ENCODE measurements at places on chromosomes 4 and X.
A peak's percentile ranks its signal among the peaks of the same experiment; 100 is the strongest.

DNA sequence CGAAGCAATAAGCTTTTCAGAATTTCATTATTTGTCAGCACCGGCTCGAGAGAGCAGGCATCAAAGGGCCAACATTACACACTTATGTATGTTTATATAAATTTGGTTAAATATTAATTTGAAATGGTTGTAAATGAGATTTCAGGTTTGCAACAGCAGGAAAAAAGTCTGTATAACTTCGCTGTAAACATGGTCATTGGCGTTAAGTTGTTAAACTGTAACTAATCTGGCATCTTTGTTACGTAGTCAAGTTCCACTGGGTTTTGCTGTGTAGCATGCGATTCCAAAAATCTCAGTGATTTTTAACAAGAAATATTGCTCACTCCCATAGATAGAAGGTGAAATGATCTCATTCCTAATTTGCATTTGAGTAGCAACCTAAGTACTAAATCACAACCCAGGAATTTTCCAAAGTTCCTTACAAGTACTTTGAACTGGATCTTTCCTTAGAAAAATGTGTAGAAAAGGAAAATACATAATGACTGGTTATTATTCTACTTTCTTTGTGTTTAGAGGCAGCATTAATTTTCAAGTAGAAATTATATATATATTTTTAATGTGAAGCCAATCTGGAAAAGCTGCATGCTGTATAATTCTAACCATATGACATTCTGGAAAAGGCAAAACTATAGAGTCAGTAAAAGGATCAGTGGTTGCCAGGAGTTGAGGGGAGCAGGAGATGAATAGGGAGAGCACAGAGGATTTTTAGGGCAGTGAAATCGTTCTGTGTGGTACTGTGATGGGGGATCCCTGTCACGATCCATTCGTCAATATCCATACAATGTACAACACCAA, 222.1 kb downstream of the CBR4 start:
- H3K27me3 ChIP-seq: no peaks in the 10 kb centered on the region
- no peaks in the 10 kb centered on the region for H3K36me3 ChIP-seq
- no peak overlapping the region for H3K27ac ChIP-seq
- no peak for DNase-seq
- no peak overlapping the region for H3K4me3 ChIP-seq

DNA sequence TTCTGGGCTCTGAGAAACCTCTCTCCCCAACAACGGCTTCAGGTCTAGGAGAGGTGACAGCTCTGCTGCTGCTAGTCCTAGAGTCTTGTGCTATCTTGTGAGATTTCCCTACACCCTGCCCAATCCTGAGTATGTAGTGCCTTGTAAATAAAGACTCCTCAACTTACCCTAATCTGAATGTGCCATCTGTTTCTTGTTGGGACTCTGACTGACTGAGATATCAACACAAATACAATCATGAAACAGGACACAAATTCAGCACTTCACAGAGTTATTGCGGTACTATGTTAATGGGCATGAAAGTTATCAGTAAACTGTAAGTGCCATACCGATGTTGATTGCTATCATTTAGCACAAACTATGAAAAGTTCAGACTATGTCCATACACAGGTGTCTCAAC, 529.0 kb upstream of the FTHL17 start:
- H3K27me3 ChIP-seq: no peaks in the 10 kb centered on the region
- H3K4me1 ChIP-seq: no peaks in the 10 kb centered on the region
- no peaks in the 10 kb centered on the region for H3K36me3 ChIP-seq
- DNase-seq: no peak
- no peak overlapping the region for H3K4me3 ChIP-seq

DNA sequence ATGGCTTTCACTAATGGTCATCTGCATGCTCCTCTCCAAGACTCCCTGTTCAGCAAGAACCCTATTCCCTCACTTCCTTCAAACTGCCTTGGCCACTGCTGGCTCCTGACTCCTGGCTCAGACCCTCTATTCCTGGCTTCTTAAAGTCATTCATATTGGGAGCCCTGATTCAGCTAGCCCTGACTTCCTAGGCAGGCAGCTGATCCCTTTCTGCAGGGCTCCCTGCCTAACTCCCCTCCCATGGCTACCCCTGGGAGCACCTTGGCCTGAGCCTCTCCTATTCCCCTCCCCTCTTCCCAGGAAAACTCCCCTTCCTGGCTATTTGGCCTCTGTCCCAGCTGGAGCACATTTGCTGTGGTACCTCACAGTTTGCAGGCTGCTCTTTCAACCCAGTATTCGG, 154.9 kb upstream of the PJA1 start:
- DNase-seq: no peak
- no peaks in the 10 kb centered on the region for H3K36me3 ChIP-seq
- no peak overlapping the region for H3K27ac ChIP-seq
- H3K27me3 ChIP-seq: no peaks in the 10 kb centered on the region
- H3K4me1 ChIP-seq: no peaks in the 10 kb centered on the region

- DNase-seq: no peak
- H3K27ac ChIP-seq: no peak overlapping the region
- no peak overlapping the region for H3K4me3 ChIP-seq
- H3K4me1 ChIP-seq: no peaks in the 10 kb centered on the region
- no peaks in the 10 kb centered on the region for H3K27me3 ChIP-seq
- H3K36me3 ChIP-seq: no peaks in the 10 kb centered on the region
Observed at GRCh38 chrX:121103381-121103780, 56.0 kb downstream of the GLUD2 start.

- H3K27ac ChIP-seq: no peak overlapping the region
- DNase-seq: no peak
- H3K27me3 ChIP-seq: no peaks in the 10 kb centered on the region
- no peaks in the 10 kb centered on the region for H3K4me1 ChIP-seq
Observed at GRCh38 chr4:173652283-173652931, 122.4 kb upstream of the HAND2 start.

DNA sequence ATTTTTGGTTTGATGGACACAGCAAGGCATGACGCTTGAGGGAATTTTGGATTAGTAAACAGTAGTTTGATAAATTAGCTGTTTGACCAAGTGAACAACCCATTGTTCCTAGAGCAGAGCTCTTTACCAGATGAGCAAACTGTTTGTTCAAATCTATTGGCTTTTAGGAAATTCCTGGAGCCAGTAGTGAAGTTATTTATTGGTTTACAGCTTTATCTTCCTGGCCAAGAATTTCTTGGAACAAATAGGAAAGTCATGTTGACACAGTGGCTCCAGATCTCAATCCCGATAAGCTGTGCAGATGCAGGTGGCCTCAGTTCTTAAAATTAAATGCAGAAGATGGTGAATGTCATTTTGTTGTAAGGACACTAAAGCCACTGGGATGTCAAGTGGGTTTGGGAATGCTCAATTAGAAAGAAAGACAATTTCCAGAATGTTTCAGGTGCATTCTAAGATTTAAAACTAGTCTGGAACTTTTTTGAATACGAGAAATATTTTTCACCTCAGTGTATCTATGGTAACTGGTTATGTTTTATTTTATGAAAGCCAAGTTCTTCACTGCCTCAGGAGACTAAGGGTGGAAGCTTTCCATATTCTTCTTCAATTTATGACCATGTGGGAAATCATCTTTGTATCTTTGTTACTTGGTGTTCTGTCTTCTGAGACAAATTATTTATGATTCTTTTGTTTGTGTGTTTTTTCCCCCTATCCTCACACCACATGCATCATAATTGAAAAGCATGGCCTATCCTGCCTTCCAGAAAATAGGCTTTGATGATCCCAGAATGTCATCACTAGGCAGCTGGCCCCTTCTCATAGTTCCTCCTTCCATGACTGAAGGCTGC, 554.5 kb downstream of the STIM2 start:
- no peaks in the 10 kb centered on the region for H3K27me3 ChIP-seq
- no peak overlapping the region for H3K4me3 ChIP-seq
- no peaks in the 10 kb centered on the region for H3K4me1 ChIP-seq
- no peaks in the 10 kb centered on the region for H3K36me3 ChIP-seq
- DNase-seq: no peak

DNA sequence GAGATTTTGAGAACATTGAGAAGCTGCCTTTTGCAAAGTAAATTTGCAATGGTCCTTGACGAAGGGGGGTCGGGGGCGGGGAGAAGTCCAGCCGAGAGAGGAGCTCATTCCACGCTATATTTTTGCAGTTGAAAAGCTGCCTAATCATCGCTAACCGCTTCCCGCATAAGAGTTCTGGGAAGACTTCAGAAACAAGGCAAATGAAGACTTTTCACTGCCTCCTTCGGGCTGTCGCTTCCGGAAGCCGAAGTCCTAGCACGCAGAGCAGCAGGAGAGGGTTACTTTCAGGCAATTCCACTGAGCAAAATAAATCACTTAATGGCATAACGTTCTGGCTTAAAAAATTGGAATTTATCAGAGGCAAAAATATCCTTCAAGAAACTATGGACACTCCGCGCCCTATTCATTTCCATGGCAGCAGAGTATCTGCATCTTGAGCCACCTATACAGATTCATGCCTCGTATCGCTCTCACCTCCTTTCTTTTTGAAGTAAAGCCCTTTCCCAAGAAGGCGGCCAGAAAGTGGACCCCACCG, 2.6 kb upstream of the LRAT start:
- H3K4me3 ChIP-seq: no peak overlapping the region
- peaks cover 42% of the 10 kb centered on the region for H3K27me3 ChIP-seq
- no peak overlapping the region for H3K27ac ChIP-seq
- peaks cover 7% of the 10 kb centered on the region for H3K4me1 ChIP-seq
- no peak for DNase-seq
- H3K36me3 ChIP-seq: no peaks in the 10 kb centered on the region

- no peaks in the 10 kb centered on the region for H3K36me3 ChIP-seq
- no peaks in the 10 kb centered on the region for H3K4me1 ChIP-seq
- no peak overlapping the region for H3K27ac ChIP-seq
- H3K27me3 ChIP-seq: no peaks in the 10 kb centered on the region
- no peak for DNase-seq
Observed at GRCh38 chr4:37795581-37796195, 30.8 kb upstream of the PGM2 start.

GRCh38 chrX:96611619-96612362, 72.9 kb upstream of the DIAPH2 start:
- H3K27me3 ChIP-seq: no peaks in the 10 kb centered on the region
- H3K4me1 ChIP-seq: no peaks in the 10 kb centered on the region
- H3K36me3 ChIP-seq: no peaks in the 10 kb centered on the region
- no peak overlapping the region for H3K4me3 ChIP-seq
- no peak for DNase-seq

DNA sequence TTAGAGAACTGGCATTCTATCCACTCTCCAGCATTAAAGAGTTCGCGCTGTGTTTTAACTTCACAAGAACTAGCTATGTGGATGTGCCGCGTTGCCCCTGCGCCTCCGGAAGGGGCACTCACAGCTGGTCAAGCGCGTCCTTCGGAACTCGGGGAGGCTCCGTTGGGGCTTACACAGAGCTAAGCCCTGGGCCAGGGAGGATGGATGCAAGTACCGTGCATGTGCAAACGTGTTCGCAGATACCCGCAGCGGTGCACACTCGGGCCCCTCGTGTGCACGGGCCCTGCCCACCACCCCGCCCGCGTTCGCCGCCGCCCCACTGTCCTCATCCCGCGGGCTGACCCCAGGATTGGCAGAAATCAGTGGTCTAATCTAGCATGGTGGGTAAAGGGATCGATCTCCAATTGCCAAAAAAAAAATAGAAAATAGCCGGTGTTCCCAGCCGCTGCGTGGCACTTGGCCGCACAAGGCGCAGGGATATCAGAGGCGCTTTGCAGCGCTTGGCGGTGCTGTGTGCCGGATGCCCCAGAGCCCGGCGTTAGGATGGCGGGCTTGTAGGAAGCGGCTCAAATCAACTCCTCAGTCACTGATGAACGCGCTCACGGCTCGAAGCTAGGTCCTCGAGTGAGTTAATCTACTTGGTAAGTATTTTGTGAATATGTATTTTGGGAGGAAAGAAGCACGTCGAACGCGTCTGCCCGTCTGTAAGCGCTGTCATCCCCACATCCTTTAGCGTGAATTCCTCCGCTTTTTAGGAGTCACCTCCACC, 989 bp upstream of the PCDH10 start:
- peaks cover 26% of the 10 kb centered on the region for H3K4me1 ChIP-seq
- no peaks in the 10 kb centered on the region for H3K27me3 ChIP-seq
- no peaks in the 10 kb centered on the region for H3K36me3 ChIP-seq
- H3K4me3 ChIP-seq: peak overlapping the region; percentile 83
- peak; percentile 79 for DNase-seq
- peak overlapping the region; percentile 48 for H3K27ac ChIP-seq

DNA sequence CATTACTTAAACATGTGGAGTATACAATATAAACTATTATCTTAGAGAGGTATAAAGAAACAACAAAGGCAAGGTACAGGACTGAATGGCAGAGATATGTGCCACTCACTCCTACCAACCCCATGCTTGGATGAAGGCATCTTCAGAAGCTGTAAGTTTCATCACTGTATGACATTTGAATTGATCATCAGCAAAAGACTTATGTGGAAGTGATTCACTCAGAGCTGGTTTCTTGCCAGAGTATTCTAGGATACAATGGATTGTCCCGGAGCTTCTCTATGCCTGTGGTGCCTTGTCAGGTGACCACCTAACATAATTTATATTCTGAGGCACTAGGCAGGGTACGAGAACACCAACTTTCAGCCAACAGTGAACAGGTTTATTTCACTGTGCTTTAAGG, 392.2 kb downstream of the PPP1R2C start:
- H3K4me3 ChIP-seq: no peak overlapping the region
- H3K27ac ChIP-seq: no peak overlapping the region
- no peaks in the 10 kb centered on the region for H3K36me3 ChIP-seq
- no peak for DNase-seq
- no peaks in the 10 kb centered on the region for H3K27me3 ChIP-seq
- no peaks in the 10 kb centered on the region for H3K4me1 ChIP-seq

DNA sequence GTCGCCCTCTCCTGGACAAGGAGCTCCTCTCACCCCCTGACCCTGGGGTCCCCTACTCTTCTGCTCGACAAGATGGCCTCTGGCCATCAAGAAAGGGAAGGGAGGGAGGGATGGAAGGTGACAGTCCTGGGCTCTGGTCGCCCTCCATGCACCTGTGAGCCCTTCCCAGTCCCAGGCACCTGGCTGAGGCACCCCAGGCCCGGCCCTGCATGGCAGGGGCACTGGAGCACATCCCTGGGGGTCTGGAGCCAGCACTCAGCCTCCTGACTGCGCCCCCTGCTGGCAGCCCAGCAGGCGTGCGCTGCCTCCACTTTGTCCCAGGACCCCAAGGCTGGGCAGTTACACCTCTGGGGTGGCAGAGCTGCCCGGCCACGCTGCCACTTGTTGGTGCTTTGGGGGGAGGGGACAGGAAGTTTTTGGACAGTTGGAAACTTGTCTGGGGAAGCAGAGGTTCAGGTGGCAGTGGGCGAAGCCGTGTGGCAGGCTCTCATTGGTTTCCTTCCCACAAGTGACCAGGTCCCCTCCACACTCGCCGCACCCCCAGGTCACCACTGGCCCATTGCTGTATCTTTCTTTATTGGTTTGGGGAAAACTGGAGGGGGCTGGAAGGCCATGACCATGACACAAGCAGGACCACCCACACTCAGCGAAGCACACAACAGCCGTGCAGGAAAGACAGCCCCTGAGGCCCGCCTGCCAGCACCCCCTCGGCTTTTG, 4.3 kb downstream of the PNCK start:
- H3K4me3 ChIP-seq: no peak overlapping the region
- peaks cover 7% of the 10 kb centered on the region for H3K27me3 ChIP-seq
- no peak overlapping the region for H3K27ac ChIP-seq

GRCh38 chr4:11301075-11301660, 127.5 kb downstream of the HS3ST1 start:
- H3K4me1 ChIP-seq: no peaks in the 10 kb centered on the region
- no peak for DNase-seq
- H3K27me3 ChIP-seq: no peaks in the 10 kb centered on the region
- H3K36me3 ChIP-seq: no peaks in the 10 kb centered on the region
- H3K27ac ChIP-seq: no peak overlapping the region
